ENCODE measurements at places on chromosomes 2 and 18.

- DNase-seq = no peak
These were observed 102.6 kb upstream of the DLX2 start for GRCh38 chr2:172205292-172205691.

- DNase-seq = no peak
These were observed 97.6 kb downstream of the SPTBN1 start for GRCh38 chr2:54553775-54554174.

GRCh38 chr2:24827321-24828237, 34.4 kb downstream of the CENPO start:
- peak; percentile 93 for DNase-seq

- no peak for DNase-seq
These were observed 176.6 kb downstream of the HDAC4 start for GRCh38 chr2:239224199-239224570.

- no peak for DNase-seq
These were observed 713.8 kb downstream of the NRXN1 start for GRCh38 chr2:50318147-50318546.

DNA sequence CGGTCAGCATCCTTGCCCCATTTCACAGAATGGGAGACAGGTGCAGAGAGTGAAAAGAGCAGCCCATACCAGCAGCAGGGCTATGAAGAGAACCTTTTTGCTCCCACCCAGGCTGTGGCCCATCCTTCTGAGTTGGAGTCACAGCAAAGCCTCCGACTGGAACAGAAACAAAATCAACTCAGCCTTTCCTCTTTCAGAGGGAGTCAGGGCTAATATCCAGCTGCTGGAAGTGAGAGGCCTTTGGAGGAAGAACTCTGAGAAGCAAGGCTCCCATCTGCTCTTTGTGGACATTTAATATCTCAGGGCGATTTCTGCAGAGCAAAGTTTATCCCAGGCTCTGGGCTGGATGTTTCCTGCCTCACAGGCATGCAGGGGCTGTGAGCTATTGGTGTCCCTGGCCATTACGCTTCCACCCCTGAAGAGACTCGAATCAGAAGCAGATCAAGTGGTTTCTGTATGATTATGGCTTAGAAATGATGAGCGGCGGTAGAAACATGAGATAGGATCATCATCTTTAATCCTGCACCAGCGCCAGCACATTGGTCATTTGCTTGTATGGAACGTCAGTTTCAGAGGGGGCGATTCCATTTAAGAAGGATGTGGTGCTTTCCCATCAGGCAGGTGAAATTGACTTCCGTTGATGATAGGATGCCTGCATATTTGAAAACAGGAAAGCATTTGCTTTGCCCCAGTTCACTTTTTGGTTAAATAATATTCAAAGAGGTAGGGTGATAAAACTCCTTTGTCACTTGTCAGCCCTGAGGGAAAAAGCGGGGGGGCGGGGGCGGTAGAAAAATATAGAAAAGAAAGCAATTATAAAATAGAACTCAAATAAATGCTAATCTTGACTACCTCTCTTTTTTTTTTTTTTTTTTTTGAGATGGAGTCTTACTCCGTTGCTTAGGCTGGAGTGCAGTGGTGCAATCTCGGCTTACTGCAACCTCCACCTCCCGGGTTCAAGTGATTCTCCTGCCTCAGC, 152.4 kb downstream of the LRRC30 start:
- no peak for DNase-seq

GRCh38 chr18:47887227-47887626, 43.2 kb downstream of the SMAD2 start:
- DNase-seq = no peak

GRCh38 chr2:205883965-205884364, 201.7 kb downstream of the NRP2 start:
- DNase-seq = no peak

GRCh38 chr2:183903026-183903425, 695.3 kb upstream of the ZNF804A start:
- no peak for DNase-seq

DNA sequence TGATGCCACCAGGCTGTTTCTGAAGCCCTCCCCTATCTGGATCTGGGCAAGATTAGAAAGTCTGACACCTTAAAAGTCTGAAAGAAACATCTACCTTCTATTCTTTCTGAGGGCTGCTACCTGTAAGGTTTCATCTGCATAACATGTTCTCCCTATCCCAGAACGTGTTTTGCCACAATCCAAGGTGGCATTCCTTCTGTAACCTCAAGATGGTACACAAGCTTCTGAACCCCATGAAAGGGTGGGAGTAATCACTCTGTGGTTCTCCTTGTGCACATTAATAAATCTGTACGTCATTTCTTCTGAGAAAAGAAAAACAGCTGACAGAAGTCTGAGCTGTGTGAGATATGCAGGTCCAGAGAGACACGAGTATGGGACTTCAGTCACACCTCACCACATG, 41.8 kb upstream of the MSH6 start:
- DNase-seq = no peak

DNA sequence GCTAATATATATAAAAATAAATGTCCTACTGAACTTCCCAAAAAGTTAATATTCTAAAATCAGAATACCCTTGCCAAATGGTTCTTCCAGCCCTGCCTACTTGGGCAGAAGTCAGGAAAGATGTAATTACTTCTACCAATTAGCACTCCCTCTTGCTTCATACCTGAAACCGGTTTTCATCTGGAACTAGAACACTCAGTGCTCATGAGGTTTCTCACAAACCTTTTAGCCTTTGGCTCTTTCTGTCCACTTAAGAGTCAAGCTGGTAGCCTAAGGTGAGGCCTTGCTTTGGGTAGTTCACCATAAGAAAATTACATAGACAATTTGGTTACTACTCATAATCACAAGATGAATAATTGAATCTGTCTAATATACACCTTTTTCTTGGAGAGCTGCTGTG, 4.1 kb downstream of the DSG3 start:
- no peak for DNase-seq

GRCh38 chr2:143482316-143482715, 353.1 kb downstream of the ARHGAP15 start:
- DNase-seq = no peak

DNA sequence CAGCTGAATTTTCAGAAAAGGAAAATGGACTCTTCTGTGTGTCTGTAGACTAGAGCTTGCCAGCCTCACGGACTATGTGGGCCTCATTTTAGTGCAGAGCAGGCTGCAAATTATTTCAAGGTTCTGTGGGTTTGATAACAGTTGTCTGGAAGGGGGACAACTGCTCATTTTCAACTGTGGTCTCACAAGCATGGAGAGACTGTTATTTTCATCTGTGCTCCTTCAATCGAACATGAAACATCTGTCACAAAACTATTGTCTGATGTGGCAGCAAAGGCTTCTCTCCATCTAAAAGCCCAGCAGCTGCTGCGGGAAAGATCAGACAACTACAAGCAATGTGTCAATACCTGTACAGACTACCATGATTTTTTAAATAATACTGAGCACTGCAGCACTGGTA, 211.8 kb downstream of the LRRTM4 start:
- no peak for DNase-seq

Data from GM03348 (cell line).